ENCODE measurements at places on chromosomes 11 and 22.

GRCh38 chr11:103651341-103651998 is 385.0 kb upstream of the DDI1 start:
- no peak for DNase-seq

DNA sequence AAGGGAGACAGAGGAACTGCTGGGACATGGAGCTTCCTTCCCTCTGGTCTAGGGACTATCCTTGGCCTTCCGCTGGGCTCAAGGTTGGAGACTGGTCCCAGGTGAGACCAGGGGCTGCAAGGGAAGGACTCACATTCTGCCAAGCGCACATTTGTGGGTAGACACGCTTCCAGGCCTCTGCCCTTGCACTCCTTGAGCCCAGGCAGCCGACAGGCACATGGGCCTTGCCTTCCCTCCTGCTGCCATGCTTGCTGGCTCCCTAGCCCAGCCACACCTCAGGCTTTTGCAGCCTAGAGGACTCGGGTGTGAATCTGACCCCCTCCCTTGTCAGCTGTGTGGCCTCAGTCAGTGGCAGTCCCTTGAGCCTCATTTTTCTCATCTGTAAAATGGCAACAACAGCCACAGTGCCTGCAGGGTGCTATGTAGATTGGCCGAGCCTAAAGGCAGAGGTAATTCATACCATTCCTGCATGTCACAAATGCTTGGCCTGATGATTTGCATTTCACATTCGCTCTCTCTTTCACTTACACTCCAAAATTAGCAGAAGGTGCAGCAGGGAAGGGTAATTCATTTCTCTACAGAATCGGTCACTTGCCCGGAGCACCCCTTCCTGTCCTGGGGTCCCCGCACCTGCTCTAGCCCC is 57.6 kb upstream of the NECTIN1 start:
- DNase-seq, result no peak

- no peak for DNase-seq
Measured at GRCh38 chr22:25281675-25282345, 62.4 kb downstream of the CRYBB2 start.

GRCh38 chr11:47724041-47724729 is 9.0 kb upstream of the AGBL2 start:
- DNase-seq, result no peak

DNA sequence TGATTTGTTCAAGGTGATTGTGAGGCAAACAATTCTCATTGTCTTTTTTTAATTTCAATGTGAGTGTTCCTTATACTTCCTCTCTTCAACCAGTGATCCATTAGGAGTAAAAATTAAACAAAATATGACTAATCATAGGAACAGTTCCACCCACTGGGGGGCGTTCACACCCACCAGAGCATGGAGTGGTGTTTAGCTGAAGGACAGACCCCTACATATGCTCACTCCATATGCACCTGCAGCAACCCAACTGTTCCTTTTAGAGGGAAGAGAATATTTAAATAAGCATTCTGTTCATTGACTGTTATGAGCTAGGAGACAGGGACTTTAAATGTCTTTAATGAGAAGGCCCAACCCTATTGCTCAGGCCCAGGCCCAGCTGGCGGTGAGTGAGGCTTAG is 78.7 kb upstream of the DRD2 start:
- no peak for DNase-seq

DNA sequence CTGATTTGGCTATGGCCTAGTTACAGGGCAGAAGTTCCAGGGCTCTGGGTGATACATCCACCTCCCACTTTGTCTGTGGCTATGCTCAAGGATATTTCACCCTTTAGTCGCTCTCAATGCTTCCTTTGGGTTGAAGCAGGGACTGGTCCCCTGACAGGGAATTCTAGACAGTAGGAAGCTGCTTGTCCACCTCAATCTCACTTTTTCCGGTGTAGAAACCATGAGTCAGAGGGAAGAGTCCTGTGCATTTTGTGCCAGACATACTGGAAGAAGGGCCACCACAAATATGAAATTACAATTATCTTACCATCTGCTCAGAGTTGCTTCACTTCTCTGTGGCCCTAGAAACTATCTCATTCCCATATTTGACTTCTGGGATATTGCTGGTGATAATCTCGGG is 413.7 kb upstream of the FAT3 start:
- DNase-seq, result no peak

DNA sequence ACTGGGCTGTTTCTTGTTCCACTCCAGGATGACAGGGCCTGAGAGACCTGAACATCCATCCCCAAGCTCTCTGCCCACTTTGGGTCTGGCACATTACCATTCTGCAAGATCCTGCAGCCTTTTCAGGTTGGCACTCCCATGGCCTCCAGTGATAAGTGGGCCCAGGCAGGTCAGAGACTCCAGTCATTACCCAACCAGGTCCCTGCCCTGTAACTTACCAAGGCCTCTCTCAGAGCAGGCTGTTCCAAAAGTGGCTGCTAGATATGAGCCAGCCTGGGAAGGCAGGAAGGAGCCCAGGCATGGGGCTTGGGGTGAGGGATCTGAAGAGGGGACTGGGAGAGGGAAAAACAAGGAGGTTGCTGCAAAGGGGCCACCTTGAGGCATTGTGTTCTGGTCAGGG is 35.9 kb downstream of the KCNQ1OT1 start:
- DNase-seq, result no peak

DNA sequence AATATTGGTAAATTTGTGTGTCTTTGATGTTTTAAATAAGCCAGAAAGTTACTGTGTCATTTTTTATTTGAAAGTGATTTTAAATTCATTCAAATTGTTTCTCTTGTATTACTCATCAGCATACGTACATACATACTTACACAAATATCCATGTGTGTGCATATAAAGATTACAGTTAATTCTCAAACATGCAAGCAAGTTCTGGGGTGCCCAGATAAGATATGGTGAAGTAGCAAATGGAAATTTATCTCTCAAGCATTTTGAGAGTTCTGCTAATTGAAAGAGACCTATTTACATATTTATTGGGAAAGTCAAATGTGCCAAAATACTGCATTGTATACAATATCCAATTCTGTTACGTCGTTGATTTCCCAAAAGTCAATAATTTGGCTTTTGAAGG is 1024.0 kb upstream of the CNTN5 start:
- DNase-seq, result no peak

DNA sequence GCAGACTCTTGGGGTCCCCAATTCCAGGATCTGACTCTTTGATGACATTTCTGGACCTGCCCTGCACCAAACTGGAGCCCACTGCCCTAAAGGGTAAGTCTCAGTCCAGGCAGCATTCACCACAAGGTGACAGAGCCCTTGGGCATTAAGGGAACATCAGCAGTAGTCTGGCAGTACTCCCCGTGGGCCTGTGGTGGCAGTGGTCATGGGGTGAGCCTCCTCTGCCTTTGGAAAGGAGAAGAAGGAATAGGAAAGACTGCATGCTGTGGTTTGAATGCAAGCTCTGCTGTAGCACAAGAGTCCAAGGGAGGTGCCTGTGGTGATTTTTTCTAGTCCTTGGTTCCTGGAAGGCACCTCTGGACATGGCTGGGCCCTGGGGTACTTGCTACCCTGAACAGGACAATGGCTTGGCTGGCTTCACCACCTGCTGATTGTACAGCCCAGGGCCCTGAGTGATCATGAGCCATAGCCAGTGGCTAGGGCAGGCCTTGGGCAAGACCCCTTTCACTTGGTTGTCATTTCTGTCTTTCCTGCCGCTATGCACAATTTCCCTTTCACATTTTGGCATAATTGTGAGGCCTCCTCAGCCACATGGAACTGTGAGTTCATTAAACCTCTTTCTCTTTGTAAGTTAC is 160.7 kb upstream of the GRIA4 start:
- DNase-seq, result no peak

GRCh38 chr22:39954584-39955055 is 5.6 kb upstream of the TMA7B start:
- no peak for DNase-seq

DNA sequence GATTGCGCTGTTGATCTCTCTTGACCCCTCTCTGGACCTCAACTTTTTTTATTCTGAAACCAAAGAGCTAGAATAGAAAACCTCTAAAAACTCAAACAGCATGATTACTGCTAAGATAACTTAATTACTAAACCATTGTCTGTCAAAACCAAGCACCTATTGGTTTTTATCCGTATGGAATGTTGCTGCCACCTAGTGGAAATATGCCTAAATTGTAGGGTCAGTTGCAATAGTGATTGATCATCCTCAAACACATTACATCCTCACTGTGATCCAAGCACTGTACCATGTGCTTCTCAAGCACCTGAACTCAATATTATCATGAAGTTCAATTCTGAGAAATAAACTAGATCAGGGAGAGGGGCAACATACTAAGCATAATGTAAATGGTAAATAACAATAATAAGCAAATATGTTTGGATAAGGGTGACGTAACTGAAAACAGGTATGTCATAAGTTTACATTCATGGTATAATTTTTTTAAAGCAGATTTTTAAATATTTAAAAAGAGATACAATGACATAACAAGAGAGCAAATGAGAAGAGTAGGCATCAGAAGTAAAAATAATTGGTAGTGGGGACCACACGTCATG is 3.8 kb upstream of the OR5A2 start:
- DNase-seq, result peak; percentile 1

DNA sequence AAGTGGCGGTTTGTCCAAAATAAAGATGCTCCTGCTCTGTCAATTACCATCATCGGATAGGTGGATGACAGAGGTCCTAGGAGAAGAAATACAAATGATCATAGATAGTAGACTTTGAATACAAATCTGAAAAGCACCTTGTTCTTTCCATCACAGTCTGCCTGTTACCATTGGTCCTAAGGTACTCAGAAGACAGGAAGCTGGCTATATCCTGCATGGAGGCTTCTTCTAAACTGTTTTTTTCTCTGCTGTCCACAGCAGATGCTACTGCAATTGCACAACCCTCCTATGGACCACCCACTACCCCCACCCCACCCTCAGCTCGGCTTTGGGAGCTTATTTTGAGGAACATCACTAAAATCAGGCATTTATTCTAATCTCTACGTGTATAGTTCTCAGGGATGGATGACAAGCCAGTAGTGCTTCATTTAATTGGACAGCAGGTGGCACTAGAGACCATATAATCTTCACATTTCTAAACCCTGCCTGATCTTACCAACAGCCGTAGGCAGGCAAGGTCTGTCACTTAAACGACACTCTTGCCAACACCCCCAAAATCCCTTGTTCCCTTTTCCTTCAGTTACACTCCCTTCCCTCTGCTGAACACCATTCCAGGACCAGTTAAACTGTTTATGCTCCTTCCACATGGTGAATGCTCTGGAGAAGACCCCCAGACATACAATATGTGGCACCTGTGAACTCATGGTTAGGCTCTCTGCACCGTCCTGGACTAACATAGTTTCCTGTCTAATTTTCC is 6.6 kb upstream of the PTS start:
- no peak for DNase-seq

GRCh38 chr22:21579474-21579851 is 11.9 kb downstream of the UBE2L3 start:
- DNase-seq, result no peak

- peak; percentile 99 for DNase-seq
Measured at GRCh38 chr22:23913661-23914353, 19.6 kb downstream of the MIF start.

DNA sequence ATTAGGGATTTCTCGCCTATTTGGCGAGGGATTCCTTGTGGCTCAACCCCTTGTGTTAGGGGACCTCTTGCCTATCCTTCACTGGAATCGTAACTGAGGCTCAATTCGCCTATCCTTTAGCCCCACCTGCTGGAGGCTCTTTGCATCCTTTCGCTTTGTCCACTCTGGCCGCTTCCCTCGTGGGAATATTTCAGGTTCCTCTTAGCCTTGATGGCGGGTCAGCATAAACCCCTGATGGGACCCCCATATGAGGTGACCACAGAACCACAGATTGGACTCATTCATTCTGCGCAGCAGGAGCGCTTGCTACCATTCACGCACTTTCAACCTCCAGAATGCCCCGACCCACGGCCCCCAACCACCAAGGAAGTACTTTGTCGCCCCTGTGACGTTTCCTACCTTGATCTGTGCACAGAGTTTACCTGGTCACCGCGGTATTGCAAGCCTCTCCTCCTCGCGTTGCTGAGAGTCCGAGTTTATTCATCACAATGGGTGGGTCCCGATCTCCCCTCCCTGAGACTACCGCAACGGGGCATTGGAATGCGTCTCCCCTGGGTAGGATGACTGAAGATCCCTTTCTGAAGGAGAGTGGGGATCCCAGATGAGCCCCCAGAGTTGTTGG is at the start of gene OR52N2:
Gene OR52N2 (plus strand): TSS at position 425 of the 622 bp plus-strand sequence. CDS start 11,412 bp downstream, outside the sequence.
- DNase-seq, result peak; percentile 46

DNA sequence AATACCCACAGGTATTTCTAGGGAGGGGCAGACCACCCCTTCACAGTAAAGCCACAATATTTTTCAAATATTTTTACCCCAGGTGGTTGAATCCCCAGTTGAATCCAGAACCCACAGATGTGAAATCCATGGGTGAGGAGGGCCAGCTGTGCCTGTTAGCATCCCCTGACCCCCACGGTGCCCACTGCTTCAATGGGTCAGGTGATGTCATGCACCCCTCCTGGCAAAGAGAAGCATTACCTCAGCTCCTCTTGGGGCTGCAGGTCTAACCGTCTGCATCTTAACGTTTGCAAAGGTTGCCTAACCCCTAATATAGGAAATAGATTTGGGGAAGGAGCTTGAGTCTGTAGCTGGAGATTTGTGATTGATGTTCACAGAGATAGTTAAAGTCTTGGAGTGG is 24.7 kb upstream of the IL17RA start:
- DNase-seq, result no peak

DNA sequence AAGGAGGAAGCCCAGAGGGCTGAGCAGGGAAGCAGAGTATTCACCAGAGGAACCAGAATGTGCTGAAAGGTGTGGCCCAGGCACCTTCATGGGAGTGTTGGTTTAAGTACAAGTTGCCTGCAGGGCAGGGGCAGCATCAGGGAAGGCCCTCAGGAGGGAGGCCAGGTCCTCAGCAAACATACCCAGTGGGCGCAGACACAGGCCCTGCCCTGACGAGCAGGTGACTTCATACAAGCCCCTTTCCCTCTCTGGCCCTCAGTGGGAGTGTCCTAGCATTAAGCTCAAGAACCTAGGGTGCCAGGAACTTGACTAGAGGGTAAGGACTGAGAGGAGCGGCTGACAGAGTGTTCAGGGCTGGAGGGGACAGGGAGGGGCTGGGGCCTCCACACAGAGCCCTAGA is 7.5 kb upstream of the CASTOR1 start:
- DNase-seq, result no peak

GRCh38 chr22:44828193-44828592 is 75.8 kb downstream of the ARHGAP8 start:
- no peak for DNase-seq

GRCh38 chr11:109994907-109995306 is 98.3 kb upstream of the ZC3H12C start:
- no peak for DNase-seq

GRCh38 chr11:9104580-9104979 is 13.2 kb upstream of the SCUBE2 start:
- no peak for DNase-seq

DNA sequence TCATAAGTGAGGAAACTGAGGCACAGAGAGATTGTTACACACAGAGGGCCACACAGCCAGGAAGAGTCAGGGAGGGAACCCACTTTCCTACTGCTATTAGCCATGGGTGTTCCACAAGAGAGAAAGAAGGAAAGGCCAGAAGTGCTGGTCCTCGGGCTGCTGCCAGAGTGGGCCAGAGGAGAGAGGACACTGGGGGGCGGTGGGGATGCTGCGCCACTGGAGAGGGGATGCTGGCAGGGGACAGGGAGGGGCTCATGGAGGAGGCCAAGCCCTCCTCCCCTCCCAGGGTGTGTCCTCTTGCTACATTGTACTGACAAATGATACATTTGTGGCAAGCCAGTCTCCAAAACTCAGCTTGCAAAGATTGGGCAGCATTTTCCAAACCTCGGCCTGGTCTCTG is 9.9 kb downstream of the IL10RA start:
- DNase-seq, result no peak

All from stimulated activated CD4-positive, alpha-beta T cell treated with anti-CD3 and anti-CD28 coated beads, TNF-alpha, amount 100 ng/mL, for 1 hour (primary cell).